GM06990 (cell line): ENCODE measurements at places on chromosomes 1 and 21.
A peak's percentile ranks its signal among the peaks of the same experiment; 100 is the strongest.

GRCh38 chr1:58395355-58395754 lies 151.2 kb downstream of the OMA1 start:
- no peak for DNase-seq

DNA sequence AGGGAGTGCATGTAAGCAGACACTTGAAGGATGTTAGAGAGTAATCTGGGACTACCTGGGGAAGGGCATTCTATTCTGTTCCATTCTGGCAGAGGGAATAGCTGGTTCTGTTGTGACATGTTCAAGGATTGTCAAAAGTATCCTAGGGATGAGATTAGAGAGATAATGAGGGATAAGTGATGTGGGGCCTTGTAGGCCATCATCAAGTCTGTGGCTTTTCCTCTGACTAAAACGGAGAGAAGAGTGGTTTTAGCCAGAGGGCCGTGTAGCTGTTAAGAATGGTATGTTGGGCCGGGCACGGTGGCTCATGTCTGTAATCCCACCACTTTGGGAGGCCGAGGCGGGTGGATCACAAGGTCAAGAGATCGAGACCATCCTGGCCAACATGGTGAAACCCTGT lies 23.6 kb downstream of the TGFB2 start:
- no peak for DNase-seq

GRCh38 chr1:25671929-25672328 lies 55.3 kb downstream of the MAN1C1 start:
- no peak for DNase-seq

- no peak for DNase-seq
These were observed 9.2 kb upstream of the PADI1 start for GRCh38 chr1:17195731-17196130.

DNA sequence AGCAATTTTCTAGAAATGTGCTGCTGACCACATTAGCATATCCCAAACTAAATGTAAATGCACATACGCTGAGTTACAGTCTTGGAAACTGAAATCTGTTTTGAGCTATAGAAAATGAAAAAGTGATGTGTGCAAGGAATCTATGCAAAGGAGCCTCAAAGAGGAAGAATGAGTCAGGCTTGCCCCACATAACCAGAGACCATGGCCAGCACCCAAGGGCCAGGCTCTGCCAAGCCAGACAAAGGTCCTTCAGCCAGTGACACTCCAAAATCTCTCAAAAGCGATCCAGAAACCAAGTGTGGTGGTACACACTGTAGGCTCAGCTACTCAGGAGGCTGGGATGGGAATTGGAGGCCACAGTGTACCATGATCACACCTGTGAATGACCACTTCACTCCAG lies 195.2 kb downstream of the TOMM20 start:
- DNase-seq = peak; percentile 66

DNA sequence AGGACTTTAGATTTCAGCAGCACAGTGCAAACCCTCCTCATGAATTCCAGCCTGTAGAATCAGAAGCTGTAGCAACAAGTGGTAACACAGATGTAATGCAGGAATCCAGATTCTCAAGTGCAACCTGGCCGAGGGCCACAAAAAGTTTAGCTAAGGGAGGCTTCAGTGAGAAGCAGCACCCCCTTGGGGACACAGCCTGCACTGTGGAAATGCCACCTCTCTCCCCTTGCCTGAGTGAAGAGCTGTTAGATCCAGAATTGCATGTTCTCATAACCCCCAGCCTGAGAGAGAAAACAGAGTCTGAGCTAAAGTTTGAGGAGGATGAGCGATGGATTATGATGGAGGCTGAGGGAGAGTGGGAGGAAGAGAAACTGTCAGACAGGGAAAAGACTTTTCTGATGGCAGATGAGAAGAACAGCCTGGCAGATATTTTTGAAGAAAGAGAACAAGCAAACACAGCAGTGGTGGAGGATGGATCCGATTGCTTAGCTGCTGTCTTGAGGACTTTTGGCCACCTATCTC lies 80.5 kb upstream of the BMP8A start:
- DNase-seq = peak; percentile 17
